ENCODE measurements at places on chromosomes 13 and 19.

- no peak for DNase-seq
These were observed 40.3 kb upstream of the SGCG start for GRCh38 chr13:23140492-23140891.

- no peak for DNase-seq
These were observed 6.9 kb downstream of the UBAC2 start for GRCh38 chr13:99207511-99207910.

DNA sequence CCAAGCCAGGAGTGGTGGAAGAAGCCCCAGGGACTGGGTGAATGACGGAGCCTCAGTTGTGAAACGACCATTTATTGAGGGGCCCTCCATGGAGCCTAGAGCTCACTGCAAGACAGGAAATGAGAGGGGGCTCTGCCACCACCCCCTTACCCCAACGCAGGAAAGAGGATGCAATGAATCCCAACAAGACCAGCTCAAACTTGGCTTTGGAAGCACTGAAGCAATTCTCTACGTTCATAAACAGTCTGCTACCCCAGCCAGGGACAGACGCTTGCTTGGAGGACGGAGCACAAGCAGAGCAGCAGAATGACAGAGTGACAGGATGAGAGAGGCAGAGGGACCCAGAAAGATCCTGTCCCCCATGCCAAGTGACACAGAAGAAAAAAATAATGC, 1.0 kb downstream of the PRKACA start:
- no peak for DNase-seq

DNA sequence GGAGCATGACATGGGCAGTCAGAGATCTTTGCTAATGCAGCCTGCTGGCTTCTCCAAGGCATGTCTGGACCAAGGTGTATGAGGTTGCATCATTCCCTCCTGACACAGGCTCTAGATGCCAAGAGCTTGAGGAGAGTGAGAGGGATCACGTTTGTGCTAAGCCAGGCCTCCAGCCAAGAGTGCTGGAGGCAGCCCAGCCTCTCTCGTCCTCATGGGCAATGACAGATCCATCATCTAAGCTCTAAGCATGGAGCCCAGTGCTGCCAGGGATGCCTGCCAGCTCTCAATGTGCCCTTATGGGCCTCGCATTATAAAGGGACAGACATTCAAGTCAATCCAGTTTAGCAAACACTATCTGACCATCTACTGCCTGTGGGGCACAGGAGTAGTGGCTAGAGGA, 136.3 kb upstream of the VSTM2B start:
- no peak for DNase-seq

DNA sequence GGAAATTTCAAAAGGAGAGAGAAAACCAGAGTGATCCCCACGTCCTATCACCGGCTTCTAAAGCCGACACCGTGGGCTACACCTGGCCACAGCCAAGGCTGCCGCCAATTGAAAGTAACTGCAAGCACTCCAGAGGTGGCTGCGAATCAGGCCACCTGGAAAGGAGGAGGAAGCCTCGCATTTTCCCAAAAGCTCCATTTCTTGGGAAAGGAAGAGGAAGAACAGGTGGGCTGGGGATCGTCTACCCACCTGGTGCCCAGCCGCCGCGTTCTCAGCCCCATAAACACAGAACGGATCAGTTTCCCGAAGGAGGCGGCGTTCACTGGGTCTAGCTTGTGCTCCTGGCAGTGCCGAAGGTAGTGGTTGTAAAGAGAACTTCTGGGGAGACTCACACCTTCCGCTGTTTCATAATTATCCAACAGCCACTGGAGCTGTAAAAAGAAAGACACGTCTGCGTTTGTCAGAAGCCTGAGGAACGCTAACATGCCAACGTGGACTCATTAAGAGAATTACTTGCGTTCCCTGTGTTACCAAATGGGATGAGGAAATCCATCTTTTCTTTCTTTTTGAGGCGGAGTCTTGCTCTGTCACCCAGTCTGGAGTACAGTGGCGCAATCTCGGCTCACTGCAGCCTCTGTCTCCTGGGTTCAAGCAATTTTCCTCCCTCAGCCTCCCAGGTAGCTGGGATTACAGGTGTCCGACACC, 38.1 kb upstream of the RANBP3 start:
- DNase-seq, result no peak
